Activated CD8-positive, alpha-beta T cell treated with anti-CD3 and anti-CD28 coated beads, Interleukin-2, amount 10 ng/mL, durations not matched to agents 7 days and 5 days (primary cell): ENCODE measurements at places on chromosomes 3 and 15. TPM values are rescaled to one million over a fixed set of nuclear protein-coding genes. Genes with fewer than 3 reads are reported as not detected.

The DLEC1 gene
- 0.26 TPM for total RNA-seq

The KCNMB3 gene
- total RNA-seq = 0.87 TPM

- no peak for DNase-seq
- no peaks in the 10 kb centered on the region for H3K4me1 ChIP-seq
- no peak overlapping the region for H3K27ac ChIP-seq
- no peaks in the 10 kb centered on the region for H3K27me3 ChIP-seq
- no peak overlapping the region for H3K4me3 ChIP-seq
Measured at GRCh38 chr3:55857633-55858032, 370.5 kb upstream of the WNT5A start.

The SLC12A8 gene
- 0.45 TPM for total RNA-seq

DNA sequence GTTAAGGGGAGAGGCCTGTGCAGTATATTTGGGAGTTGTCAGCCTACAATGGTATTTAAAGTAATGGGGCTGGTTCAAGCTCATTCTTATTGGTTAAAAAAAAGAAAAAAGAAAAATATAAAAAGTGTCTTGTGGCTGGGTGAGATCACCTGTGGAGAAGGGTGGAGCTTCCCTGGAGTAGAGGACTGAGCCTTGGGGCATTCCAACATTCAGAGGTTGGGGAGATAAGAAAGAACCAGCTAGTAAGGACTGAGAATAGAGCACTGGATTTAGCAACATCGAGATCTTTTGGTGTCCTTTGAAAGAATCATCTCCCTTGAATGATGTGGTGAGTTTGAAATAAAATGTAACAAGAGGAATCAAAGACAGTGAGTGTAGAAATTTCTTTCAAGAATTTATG lies 5.2 kb downstream of the SLC49A4 start:
- no peaks in the 10 kb centered on the region for H3K36me3 ChIP-seq
- no peak overlapping the region for H3K27ac ChIP-seq
- no peak overlapping the region for H3K4me3 ChIP-seq
- H3K27me3 ChIP-seq = no peaks in the 10 kb centered on the region
